ENCODE measurements at places on chromosomes 4 and X.

- DNase-seq, result no peak
Observed at GRCh38 chrX:42694260-42694815, 83.6 kb downstream of the PPP1R2C start.

GRCh38 chr4:74624351-74625151, 169.8 kb downstream of the BTC start:
- no peak for DNase-seq

- peak; percentile 73 for DNase-seq
Observed at GRCh38 chr4:84966382-84967242, at the start of gene WDFY3. Gene WDFY3, minus strand, starts transcription at chr4:84966690. Its CDS starts 106,099 bp downstream, at chr4:84860591.

DNA sequence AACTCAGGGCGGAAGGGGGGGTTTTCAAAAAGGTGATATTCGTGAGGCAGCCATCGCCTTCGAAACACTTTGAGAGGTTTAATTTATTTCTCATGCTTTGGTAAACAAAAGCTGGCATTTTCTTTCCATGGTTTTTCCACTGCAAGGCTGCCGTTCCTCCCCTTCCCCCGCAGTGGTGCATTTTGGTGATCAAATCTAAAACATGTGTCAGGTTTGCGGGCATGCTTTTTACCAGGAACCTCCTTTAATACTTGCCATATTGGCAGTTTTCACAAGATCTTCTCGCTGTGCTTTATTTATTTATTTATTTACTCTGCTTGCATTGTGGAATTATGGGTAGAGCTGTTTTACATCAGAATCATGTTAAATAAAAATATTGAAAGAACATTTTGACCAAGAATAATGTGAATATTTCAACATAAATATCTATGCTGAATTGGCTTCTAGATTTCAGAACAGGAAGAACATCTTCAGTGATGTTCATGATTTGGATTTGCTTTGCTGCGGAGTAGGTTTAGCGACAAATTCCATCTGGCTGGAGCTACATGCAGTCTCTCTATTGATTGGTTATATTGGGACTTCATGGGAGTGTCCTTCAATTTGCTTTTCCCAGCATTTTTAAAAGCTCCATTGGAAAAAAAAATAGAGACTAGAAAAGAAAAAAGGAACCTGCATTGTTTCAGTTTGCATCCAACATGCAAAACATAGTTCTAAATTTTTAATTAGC, 54.4 kb downstream of the STOX2 start:
- DNase-seq, result no peak

DNA sequence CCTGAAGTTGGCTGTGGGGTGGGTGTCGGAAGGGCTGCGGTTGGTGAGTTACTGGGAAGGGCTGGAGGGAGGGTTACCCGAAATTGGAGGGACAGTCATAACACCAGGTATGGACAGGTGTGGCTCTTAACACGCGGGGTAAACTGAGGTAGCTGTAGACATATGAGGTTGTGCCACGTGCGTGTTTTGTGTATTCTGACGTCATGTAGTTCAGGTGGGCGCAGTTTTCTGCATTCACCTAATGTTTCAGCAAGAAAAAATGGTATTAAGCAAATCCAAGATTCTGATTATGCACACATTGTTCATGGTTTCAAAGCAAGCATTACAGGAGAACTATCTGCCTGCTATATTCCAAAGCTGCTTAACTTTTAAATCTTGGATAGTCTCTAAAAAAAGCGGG, 83.5 kb upstream of the GPM6B start:
- DNase-seq, result no peak

DNA sequence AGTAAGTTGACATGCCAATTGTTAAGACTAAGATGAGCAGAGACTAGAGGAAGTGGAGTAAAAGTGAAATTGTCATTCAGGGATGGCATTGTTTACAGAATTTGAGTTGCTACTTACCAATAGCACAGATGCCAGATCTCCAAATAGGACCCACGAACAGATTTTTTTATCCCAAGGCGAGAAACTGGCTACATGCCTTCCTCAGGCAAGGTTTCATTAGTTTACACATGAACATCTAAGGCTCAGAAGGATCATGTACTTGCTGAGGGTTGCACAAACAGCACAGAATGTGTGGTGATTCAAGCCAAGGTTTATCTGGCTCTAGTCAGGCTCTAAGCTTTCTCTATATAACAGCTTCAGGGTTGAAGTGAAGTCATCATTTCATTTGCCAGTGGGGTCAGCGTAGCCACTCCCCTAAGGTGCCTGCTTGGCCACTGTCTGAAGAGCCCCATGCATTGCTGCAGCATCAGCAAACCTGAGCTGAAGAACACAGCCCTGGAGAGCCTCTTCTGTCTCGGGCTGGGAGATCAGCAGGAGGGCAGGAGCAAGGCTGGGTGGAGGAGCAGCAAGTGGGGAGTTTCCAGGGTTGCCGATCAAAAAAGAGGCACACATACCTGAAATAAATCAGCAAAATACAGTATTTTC, 193.0 kb upstream of the LCORL start:
- DNase-seq, result no peak

DNA sequence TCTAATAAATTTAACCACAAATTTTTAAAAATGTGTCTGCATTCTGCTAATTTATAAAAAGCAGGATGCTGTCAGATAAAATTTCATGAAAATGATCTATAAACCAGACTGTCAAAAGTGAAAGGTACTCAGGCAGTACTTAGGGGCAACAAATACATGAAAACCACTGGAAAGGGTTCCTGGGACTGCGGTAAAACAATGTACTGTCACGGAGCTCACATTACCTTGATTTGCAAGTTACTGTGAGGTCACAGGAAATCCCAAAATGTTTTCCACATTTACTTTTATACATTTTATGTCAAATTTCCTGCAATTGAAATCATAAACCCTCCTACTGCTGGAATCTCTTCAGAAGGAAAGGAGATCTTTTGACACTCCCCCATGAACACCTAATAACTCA, 45.3 kb downstream of the SHISA3 start:
- DNase-seq, result no peak

GRCh38 chr4:169144061-169144600, 126.6 kb downstream of the SH3RF1 start:
- DNase-seq, result no peak

- no peak for DNase-seq
Observed at GRCh38 chr4:139552517-139553307, 3.3 kb downstream of the SETD7 start.

DNA sequence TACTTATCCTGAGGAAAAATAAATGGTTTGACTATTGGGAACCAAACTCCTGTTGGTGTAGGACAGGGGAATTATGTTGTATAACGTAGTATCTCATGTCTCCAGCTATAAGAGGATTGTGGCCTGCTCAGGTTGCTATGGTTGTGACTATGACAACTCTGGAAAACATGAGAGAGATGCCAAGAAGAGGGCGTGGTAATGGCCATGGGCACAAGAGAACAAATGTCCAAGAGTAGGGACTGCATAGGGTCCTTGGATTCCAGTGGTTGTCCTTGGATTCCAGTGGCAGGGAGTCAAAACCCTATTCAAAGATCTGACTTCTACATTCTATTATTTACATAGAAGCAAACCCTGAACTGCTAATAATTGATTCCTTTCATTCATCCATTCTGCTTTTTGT, 6.8 kb upstream of the MOB1B start:
- no peak for DNase-seq

- DNase-seq, result no peak
Observed at GRCh38 chrX:41808047-41808446, 84.1 kb downstream of the GPR82 start.

GRCh38 chrX:139801397-139801813, 93.4 kb upstream of the MCF2 start:
- DNase-seq, result no peak

GRCh38 chr4:145716200-145716599, 36.3 kb downstream of the C4orf51 start:
- no peak for DNase-seq

DNA sequence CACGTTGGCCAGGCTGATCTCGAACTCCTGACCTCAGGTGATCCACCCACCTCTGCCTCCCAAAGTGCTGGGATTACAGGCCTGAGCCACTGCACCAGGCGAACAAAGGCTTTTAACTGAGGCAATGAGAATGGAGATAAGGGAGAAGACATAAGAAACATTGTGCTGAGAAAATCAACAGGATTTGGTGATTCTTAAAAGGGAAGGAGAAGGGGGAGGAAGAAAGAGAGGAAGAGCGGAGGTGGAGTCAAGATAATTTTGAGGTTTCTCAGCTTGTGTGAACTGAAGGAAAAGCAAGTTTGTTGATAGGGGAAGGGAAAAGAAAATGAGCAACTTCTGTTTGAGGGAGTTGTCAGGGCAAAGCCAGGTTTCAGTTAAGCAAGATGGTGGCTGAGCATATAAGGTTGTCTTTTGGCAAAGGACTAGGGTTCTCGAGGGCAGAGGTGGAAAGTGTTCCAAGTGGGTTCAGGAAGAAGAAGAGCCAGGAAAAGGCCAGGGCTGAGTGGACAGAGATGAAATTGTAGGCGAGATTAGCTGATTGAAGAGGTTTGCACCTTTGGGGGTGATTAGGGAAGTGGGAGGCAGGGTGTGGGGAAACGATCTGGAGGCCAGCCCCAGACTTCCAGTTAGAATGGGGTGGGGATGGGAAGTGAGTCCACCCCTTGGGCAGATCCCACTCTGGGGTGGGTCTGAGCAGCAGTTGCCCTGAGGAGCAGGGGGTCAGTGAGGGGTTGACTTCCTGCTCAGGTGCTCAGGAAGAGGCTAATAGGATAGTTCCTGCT, 7.8 kb downstream of the DOCK11 start:
- no peak for DNase-seq

DNA sequence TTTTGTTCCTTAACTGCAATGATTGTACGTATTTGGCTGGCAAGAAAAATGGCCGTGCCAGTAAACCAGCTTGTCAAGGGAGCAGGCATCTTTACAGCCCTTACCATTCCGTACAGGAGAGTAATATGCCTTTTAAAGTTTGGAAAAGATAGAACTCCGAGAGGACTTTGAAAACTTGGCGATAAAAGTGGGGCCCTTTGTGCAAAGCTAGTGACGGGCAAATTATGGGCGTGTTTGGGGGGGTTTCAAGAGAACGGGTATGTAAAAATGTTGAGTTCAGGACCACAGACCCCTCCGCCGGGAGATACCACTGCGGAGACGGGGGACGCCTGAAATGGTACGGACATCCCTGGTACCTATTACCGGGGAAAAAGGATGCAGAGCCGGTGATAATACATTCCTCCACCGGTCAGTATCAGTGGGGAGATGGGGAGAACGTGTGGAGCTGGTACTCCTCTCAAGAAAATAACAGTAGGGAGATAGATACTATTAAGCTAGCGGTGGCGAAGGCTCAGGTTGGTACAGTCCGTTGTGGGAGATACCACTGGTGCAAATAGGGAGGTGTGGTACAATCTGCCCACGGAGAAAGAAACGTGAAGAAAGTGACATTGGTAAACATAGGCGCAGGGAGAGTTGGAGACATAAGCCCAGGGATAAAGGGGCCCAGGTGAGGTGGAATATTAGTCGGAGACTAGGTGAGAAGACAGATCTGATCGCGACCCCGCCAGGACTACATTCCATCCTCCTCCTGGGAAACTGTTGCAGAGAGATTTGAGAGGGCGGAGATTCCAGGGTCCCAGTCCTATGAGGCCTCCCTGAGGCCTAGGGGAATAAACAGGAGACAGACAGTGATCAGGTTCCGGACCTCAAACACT, 14.5 kb downstream of the SPACA5 start:
- peak; percentile 49 for DNase-seq

DNA sequence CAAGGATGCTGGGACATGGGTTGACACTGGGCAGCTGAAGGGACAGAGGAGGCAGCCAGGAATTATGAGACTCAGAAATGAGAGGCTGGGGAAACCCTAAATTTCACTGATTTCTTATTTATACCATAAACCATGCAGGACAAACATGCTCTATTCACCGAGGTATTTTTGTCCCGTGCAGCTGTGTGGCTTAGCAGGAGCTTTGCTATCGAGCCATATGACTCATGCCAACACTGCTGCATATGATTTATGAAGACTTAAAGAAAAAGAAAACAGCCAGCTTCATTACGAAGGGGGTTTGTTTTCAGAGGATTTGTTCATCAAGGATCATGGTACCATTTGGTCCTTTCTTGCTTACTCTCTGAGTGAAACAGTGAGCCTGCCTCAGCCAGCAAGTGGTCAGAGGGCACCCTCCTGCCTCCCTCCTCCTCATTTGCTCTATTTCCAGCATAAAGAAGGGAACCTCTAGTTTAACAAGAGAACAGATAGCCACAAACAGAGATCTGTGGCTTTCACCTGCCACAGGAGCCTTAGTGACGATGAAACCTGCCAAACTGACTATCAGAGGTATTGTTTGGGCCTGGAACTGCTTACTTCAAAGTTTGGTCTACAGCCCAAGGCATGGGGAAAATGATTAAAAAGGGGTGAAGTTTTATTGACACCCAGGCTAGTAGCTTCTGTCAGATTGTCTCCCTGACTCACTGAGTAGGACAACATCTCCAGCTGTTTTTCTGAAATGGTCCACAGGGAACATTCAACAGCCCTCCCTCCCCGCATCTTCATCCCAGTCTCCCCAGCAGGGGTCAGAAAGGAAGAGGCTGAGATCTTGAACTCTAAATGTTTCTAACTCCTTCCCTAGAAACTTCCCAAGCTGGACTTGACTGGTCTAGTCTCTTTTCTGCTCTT, 80.1 kb upstream of the MAML3 start:
- no peak for DNase-seq

GRCh38 chrX:139204898-139205667, 325.5 kb upstream of the F9 start:
- DNase-seq, result no peak

GRCh38 chr4:92234393-92235176, 69.2 kb upstream of the GRID2 start:
- peak; percentile 0 for DNase-seq

DNA sequence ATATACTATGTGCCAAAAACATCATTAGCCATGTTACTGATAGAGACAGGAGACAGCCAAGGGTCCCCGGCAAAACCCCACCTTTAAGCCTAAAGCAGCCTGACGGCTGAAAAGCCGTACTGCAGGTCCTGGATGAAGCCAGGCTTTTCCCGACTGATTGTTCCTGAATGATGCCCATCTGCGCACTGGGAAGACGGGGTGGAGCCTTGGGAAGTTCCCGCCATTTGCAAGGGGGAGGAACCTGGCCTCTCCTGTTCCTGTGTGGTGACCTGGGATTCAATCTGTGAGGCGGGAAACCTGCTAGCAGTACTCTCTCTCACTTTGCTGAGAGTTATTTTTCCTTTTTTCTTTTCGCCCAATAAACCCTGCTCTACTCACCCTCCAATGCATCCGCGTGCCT, 15.1 kb upstream of the CAMK2D start:
- DNase-seq, result no peak

DNA sequence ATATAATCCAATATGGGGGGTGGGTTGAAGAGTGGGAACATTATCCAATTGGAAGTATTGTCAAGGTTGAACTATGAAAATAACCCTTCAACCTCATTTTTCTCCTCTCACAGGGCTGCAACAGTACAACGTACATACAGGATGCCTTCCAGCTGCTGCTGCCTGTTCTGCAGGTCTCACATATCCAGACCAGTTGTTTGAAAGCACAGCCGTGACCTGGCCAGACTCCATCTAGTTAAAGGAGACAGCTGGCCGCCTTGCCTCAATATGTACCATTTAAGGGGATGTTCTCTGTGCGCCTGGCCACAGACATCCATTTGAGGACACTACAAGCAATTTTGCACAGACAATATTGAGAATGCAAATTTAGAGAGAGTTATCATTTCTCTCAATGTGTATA, 75.7 kb downstream of the FAM114A1 start:
- no peak for DNase-seq

Data from HuH-7 (cell line).